Vagina (tissue), 2 donors: ENCODE measurements at places on chromosomes 16 and 17.

DNA sequence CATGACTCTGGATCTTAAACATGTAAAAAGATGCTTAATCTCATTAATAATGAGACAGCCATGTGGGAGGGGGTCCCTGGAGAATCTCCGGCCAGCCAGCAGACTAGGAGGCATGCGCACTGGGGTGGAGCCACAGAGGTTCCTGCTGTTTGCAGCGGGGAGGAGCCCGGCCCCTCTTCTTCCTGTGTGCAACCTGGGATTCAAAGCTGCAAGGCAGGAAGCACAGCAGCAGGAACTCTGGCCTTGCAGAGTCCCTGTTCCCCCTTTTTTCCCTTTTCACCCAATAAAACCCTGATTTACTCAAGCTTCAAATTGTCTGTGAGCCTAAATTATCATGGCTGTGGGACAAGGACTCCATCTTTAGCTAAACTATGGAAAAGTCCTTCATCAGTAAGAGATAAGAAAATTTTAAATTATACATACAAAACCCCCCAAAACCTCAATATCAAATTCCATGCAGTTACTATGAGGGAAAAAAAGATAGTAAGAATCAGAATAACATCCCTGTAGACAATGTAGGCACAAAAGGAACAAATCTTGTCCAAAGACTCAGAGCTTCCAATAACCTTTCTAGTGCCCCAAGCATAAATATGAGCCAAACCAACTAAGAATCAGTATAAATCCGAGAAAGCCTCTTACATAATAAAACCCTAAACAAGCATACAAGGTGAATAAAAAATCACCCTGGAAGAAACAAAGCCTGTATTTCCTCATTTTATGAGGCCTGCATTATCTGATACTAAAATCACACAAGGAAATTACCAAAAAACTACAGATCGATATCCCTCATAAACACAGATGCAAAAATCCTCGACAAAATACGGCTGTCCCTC, 12.1 kb downstream of the CFDP1 start:
- DNase-seq = no peak

GRCh38 chr16:47886631-47887415, 269.0 kb downstream of the ABCC12 start:
- DNase-seq = no peak

DNA sequence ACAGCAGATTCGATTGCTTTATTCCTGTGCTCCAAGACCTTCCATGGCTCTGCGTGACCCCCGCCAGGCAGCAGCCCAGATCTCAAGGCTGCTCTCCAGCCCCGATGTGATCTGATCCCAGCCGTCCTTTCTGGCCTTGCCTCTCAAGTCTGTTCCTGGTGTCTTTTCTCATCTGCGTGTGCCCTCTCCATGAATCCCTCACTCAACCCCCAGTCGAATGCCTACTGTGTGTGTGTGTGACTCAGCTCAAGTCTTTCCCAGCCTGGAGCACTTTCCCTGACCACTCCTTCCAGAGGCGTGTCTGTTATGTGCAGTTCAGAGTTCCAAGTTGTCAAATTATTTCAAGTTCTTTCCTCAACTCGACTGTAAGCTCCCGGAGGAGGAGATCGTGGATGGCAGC, 64.0 kb downstream of the MRM1 start:
- no peak for DNase-seq

GRCh38 chr17:50618300-50618699, 16.4 kb upstream of the ABCC3 start:
- DNase-seq = no peak
